Right kidney (tissue), 9 donors: ENCODE measurements at places on chromosomes 5 and 9.

DNA sequence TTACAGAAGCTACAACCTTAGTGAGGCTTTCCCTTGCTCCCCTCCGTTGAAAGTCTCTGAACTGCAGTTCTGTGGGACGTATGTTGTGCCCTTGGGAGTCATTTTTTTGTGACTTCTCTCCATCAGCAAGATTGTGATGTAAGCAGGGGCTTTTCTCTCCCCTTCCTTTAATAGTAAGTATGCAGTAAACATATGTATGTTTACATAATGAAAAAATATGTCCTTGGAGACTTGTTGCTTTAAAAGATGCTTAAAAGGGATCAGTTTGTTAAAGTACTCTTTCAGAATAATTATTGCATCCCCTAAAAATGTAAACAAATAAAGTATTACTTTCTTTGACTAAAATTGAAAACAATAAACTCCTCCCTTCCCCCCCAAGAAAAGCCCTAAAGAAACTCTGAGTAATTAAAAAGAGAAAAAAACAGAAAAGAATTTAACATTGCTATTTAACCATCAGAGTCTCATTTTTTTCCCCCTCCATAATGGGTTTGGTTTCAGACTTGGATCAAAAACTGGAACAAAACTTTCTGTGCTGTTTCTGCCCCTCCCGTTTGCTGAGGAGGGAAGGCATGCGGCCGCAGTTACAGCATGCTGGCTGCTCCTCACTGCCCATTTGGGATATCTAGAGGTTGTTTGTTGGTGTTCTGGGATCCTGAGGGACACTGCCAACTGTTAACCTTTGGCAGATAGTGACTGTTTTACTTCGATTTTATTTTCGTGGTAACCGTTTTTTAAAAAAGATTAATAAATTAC is 40.2 kb downstream of the TRIO start:
- DNase-seq = no peak

GRCh38 chr5:111063709-111064322 is 7.7 kb upstream of the TSLP start:
- DNase-seq = no peak

DNA sequence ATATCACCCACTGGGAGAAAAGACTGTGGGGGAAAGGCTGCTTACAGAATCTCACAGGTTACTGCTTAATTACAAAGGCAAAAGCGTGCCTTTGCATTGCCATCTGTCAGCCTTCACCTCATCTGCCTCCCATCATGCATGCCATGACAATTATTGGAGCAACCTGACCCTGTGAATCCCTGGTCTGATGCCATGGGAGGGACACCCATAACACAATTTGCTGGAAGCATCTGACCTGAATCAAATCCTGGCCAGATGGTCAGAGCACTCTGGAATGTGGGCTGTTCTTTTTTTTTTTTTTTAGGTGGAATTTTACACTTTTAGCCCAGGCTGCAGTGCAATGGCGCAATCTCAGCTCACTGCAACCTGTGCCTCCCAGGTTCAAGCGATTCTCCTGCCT is 11.6 kb upstream of the RETREG1 start:
- no peak for DNase-seq

GRCh38 chr5:172266676-172267092 is 16.9 kb downstream of the UBTD2 start:
- DNase-seq = no peak

GRCh38 chr5:72079288-72079687 is 28.0 kb upstream of the MAP1B start:
- DNase-seq = no peak

GRCh38 chr5:53464722-53465121 is 15.7 kb upstream of the FST start:
- no peak for DNase-seq

- DNase-seq = no peak
Observed at GRCh38 chr5:149594206-149594895, 13.1 kb downstream of the ARHGEF37 start.

DNA sequence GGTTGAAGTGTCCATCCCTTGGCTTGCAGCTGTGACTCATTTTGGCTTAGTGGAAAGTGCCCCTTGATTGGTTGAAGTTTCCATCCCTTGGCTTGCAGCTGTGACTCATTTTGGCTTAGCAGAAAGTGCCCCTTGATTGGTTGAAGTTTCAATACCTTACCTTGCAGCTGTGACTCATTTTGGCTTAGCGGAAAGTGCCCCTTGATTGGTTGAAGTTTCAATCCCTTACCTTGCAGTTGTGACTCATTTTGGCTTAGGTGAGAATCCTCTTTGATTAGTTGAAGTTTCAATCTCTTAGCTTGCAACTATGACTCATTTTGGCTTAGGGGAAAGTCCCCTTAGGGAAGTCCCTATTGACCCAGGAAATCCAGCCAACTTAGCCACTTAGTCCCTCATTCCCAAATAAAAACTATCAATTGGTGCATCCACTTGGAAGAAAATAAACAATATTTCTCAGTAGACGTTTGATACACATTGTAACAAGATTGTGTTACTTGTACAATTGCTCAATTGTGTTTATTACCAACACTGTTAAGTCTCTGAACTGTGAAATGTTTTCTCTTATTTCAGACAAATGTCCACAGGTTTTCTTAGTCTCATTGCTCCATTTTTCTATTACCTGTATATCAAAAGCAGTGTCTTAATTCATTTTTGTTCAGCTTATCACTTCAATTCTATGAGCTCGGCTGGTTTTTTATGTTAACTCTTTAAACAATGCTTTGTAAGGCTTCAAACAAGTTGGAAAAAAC is 2308.8 kb upstream of the ACO1 start:
- no peak for DNase-seq

- DNase-seq = peak; percentile 49
Observed at GRCh38 chr9:133113163-133113948, 7.7 kb downstream of the RALGDS start.

GRCh38 chr9:122287214-122287720 is 22.6 kb downstream of the MRRF start:
- no peak for DNase-seq

GRCh38 chr9:92327283-92327850 is 1.6 kb downstream of the CENPP start:
- no peak for DNase-seq

- no peak for DNase-seq
Observed at GRCh38 chr5:116502138-116502537, 72.5 kb downstream of the SEMA6A start.

GRCh38 chr9:110114086-110114858 is 93.7 kb downstream of the C9orf152 start:
- no peak for DNase-seq

- no peak for DNase-seq
Observed at GRCh38 chr5:119470851-119471451, 18.7 kb downstream of the HSD17B4 start.

DNA sequence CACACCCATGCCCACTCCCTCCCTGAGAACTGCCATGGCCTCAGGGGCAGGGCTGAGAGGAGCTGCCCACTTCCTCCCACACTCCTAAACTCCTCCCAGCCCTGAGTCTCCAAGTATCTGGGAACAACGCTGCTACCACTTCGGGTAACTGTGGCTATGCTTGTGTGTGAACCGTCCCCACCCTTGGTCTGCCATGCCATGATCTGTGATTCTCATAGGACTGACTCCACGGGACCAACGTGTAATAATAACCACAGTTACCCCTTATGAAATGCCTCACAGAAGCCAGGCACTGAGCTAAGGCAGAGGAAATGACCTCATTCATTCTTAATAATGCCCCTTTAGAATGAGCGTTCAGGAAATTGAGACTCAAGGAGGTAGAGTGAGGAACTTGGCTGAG is 103.9 kb upstream of the SMIM23 start:
- DNase-seq = no peak

DNA sequence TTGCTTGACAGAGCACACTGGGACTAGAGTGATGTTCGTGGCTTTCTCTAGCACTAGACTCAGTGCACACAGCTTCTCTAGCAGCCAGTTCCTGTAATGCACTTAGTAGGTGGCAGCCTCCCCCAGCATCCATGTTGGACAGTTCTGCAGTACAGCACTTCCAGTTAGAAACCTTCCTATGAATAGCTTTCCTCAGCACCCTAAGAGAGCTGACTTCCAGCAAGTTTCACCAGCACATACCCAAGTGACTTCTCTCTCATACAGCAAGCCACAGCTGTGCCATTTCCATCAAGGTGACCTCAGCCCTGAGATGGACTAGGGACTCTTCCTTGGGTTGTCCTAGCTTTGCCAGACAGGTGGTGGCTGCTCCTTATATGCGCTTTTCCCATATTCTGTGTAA is 60.4 kb downstream of the PJA2 start:
- no peak for DNase-seq

- DNase-seq = no peak
Observed at GRCh38 chr9:99118782-99119466, 14.0 kb downstream of the TGFBR1 start.

GRCh38 chr5:102666164-102666946 is 88.8 kb upstream of the PAM start:
- no peak for DNase-seq

DNA sequence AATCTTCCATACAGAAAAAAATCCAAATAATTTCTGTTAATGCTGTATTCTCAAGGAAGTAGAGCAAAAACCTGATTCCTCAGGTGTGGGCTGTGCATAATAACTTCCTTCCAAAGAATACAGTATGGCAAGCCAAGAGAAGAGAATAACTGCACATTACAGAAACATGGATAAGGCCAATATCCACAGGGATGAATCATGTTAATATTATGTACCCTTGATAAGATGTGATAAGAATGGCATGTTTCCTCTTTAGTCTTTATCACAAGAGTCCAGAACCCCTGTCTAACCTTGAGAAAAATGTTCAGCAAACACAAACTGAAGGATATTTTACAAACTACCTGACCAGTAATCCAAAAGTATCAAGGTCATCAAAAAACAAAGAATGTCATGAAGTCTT is 795.8 kb downstream of the SEMA5A start:
- DNase-seq = no peak

- DNase-seq = no peak
Observed at GRCh38 chr5:110104726-110105669, 415.3 kb downstream of the MAN2A1 start.

GRCh38 chr9:38226491-38226951 is 157.5 kb upstream of the SHB start:
- peak; percentile 38 for DNase-seq

DNA sequence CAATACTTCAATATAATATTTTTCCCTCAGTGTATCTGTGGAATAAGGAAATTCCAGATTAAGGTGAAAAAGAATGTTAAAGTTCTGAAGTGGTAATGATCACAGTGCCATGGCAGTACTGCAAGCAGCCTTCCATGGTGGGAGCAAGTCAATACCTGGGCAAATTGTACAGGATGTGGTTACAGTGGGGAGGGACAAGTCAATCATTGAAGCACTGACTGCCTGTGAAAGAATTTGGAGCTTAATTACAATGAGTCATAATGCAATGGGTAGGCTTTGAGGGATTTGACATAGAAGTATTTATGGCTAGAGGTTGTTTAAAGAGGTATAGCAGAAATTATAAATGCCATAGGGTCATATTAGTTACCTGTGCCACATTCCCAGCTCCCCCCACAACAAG is 786.5 kb upstream of the ACO1 start:
- DNase-seq = no peak

DNA sequence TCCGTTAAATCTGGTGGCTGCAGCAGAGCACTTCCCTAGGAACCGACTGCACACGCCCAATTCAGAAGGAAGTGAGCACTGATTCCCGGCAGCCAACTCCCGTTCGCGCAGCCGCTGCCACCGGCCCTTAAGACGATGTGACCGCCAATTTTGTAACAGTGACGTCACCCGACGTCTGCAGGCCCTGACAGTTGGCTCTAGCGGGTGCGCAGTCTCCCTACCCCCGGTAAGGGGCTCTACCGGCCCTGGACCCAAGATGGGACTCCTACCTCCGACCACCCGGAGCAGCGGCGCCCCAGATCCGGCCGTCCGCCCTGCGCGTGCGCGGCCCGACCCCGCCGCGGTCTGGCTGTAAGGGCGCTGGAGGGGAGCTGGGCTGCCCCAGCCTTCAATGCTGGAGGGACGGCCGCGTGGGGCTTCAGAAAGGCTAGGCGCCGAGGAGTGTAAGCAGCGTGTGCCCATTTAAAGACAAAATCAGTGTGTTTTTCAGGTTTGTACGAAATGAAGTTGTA is 19.1 kb downstream of the DNAJA1 start:
- DNase-seq = peak; percentile 94

GRCh38 chr9:112863746-112864145 is 26.9 kb downstream of the SLC46A2 start:
- DNase-seq = no peak

GRCh38 chr9:124180557-124180956 is 77.2 kb upstream of the NEK6 start:
- DNase-seq = no peak

DNA sequence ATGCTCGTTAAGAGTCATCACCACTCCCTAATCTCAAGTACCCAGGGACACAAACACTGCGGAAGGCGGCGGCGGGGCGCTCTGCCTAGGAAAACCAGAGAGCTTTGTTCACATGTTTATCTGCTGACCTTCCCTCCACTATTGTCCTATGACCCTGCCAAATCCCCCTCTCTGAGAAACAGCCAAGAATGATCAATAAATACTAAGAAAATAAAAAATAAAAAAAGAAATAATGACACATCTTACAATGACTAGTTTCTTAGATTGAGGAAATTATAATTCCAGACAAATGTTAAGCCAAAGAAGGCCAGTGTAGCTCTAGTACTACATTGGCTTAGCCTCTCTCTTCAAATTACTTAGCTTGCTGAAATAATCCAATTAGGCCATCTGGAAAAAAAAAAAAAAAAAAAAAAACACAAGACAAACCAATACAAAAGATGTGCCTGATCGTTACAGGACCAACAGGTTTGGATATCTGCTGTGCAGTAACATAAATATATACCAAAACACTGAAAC is 58.0 kb downstream of the ANXA2R start:
- no peak for DNase-seq

DNA sequence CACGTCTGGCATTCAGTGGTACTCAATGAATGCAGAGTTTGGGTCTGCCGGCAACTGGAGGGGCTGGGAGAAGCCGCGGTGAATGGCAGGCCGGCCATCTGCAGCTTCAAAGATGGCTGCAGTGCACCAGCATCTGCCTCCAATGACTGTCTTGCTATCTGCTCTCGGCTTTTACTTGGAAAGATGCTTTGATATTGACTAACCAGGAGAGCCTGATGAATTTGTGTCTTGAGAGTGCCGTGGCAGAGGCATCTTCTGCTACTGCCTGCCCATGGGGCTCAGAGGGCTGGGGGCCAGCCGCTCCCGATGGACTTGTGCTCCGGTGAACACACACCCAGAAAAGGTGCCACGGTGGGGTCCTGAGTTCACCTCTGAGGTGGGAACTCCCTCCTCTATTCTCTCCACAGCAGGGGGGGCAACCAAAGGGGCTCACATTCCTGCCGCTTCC is 164.5 kb downstream of the COL23A1 start:
- no peak for DNase-seq

DNA sequence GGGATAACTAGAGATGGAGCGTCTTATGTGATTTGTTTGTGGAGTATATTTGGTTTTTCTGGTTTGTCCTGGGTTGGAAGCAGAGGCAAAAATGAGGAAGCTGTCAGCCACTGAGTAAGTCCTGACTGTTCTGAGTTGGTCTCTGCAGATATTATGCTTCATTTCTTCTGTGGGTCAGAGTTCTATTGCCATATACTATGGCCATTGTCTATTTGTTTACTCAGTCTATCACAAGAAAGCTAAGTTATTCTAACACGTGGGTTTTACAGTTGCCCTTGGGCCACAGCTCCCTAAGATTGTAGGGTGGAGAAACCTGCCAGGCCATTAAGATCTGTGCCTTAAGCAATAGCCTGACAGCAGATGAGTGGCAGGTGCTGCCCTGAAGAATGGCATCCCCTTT is 3.0 kb upstream of the CTSV start:
- no peak for DNase-seq

GRCh38 chr5:175489693-175490443 is 11.5 kb downstream of the SFXN1 start:
- no peak for DNase-seq
